ENCODE measurements at places on chromosomes 12 and 14. TPM values are rescaled to one million over a fixed set of nuclear protein-coding genes. Genes with fewer than 3 reads are reported as not detected.

Gene ERP27
- total RNA-seq: 12.3 TPM

Gene TEX52
- not detected for total RNA-seq

Gene LBHD2
- total RNA-seq: not detected

Gene CEBPE
- not detected for total RNA-seq

Gene KNTC1
- 47.0 TPM for total RNA-seq

Gene LRRK2
- total RNA-seq: 3.2 TPM

DNA sequence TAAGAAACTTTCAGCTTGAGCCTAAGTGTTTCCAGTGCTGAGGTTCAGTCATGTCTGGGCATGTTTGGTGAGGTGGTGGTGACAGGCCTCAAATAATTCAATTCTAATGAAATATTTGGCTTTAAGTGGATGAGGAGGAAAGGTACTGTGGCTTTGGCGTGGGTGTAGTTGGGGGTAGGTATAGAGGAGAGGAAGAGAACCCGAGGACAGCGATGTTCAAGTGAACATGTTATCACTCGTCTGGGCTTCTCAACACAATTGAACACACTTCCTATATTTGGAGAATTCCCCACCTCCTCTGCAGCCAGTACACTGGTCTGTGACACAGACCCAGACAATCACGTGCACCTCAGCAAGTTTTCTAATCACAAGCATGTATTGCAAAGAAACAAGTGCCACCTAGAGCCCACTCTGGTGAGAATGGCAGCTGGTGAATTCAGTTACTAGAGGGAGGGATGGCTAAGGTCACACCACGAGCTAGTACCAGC lies 53.0 kb downstream of the IFNG-AS1 start:
- H3K4me3 ChIP-seq: no peak overlapping the region
- no peaks in the 10 kb centered on the region for H3K27me3 ChIP-seq
- no peaks in the 10 kb centered on the region for H3K36me3 ChIP-seq
- no peaks in the 10 kb centered on the region for H3K4me1 ChIP-seq

GRCh38 chr12:91579516-91580263 lies 397.1 kb upstream of the DCN start:
- H3K4me1 ChIP-seq: no peaks in the 10 kb centered on the region
- H3K27me3 ChIP-seq: no peaks in the 10 kb centered on the region
- no peak for DNase-seq
- H3K4me3 ChIP-seq: no peak overlapping the region
- H3K27ac ChIP-seq: no peak overlapping the region
- H3K36me3 ChIP-seq: no peaks in the 10 kb centered on the region

Measured in stomach (tissue), 19 donors.